Mesenchymal stem cell (in vitro differentiated cells and primary cell): ENCODE measurements at places on chromosomes 1 and 21.

GRCh38 chr21:32332463-32332951, 33.9 kb downstream of the MRAP start:
- DNase-seq: no peak

- DNase-seq: peak; percentile 69
Observed at GRCh38 chr1:42957880-42958487, 684 bp downstream of the SLC2A1 start.

DNA sequence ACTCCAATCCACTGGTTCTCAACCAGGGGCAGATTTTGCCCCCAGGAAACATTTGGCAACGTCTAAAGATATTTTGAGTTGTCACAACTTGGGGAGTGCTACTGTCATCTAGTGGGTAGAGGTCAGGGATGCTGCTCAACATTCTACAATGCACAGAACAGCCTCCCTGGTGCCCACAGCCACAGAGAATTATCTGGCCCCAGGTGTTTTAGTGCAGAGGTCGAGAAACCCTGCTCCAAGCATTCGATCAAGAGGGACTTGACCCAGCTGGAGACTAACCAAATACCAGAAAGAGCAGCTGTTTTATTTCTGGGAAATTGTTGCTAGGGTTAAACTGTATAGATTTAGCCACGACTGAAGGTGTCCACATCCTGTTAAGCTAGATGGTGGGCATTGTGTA, 19.2 kb downstream of the CD247 start:
- no peak for DNase-seq

- DNase-seq: peak; percentile 97
Observed at GRCh38 chr21:38930853-38931252, 125.1 kb downstream of the ETS2 start.

GRCh38 chr1:58436615-58437297, 109.8 kb downstream of the OMA1 start:
- no peak for DNase-seq

DNA sequence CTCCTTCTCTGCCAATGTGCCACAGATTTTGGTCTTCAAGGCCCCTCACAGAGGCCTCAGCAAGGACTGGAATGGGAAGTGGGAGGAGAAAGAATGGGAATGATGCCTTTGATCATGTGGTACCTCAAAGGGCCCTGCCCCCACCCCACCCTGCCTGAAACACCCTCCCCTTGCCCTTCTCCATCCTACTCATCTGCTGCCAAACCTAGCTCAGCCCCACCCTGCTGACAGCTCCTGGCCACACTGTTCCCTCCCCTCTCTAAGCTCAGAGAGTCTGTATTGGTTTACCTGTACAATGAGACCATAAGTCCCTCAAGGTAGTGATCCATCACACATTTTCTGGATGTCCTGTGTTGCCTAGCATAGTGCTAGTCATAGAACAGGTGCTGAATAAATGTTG, 6.7 kb upstream of the ARHGAP30 start:
- no peak for DNase-seq

DNA sequence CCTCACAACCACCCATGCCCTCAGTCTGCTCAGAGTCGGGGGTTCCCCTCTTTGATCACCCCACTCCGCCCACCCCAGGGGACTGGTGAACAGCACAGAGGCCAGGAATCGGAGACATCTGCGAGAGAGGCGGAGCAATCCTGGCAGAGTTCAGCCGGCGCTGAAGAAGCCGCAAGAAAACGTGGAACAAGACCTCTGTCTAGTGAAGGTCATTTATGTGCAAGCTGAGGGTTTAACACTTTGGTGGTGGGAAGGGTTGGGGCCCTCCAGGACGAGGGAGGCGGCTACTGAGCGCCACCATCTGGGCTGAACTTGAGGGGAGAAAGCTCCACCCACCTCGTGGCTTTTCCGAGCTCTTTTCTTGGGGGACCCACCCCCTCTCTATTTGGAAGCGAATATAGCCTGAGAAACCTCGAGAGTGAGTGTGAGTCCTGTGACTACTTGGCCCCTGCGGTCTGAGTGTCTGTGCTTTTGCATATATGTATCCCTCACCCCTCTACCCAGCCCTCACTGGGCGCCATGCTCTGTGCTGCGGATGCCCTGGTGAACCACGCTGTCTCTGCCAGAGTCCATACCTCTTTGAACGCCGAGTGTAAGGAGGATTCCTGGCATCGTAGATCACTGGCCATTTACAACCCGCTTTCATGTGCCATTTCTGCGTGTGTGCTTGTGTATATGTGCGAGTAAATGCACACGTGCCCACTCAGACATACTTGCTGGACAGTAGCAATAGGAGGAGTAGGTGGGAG, 1.2 kb upstream of the EPHA10 start:
- DNase-seq: no peak

DNA sequence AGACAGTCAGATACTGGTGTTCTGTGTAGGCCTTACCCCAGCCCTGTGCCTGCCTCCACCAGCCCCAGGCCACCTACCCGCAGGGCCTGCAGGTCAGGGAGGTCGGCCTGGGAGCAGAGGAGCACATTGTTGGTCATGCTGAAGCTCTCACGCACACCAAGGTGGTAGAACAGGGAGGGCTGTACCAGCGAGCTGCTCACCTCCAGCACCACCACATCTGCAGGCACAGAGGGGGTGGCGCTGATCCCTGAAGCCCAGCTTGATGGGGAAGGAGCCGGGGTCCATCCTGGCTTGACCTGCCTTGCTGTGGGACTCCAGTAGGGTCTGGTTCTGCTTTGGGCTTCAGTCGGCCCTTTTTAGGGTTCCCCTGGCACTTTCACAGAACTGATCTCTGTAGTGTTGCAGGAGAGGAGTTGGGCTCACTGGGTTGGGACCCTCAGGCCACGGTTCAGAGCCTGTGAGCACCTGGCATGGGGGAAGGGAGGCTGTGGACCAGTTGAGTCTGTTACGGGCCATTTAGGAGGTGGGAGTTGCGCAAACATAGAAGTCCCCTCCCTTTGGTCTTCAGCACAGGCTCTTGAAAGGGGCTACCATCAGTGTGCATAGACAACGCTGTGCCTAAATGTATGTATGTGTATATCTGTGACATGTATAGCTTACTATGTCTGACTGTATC, 1.9 kb downstream of the MAP3K6 start:
- DNase-seq: no peak

- no peak for DNase-seq
Observed at GRCh38 chr21:39803393-39803792, 58.4 kb downstream of the IGSF5 start.

DNA sequence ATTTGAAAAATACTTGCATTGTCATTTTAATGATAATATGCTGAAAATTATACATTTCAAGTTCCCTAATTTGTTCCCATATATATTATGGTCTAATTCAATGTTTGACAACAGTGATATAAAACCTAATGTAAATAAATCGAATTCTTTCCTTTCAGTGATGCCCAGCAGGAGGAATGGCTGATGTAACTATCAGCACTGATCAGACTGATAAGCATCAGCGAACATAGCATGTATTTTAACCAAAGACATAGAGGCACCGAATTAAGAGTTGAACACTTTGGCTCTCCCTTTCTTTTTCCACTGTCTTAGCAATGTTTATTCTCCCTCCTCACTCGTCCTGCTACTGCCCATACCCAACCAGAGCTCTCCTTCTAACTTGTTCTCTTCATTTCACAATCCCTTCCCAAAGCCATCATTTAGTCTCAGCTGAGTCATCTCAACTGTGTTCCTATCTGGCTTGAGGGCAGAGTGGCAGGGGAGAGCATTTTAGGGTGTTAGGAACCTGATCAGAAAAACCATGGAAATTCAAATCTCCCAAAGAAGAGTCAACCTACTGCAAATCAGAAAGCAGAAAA, 58.8 kb upstream of the C1orf115 start:
- peak; percentile 33 for DNase-seq

- DNase-seq: no peak
Observed at GRCh38 chr21:46442938-46443337, 15.8 kb upstream of the DIP2A start.

- no peak for DNase-seq
Observed at GRCh38 chr1:13820456-13820855, 120.5 kb downstream of the PRDM2 start.
